ENCODE measurements at places on chromosomes 11 and 22.
A peak's percentile ranks its signal among the peaks of the same experiment; 100 is the strongest.

GRCh38 chr11:57306940-57307565 is 17.7 kb downstream of the TNKS1BP1 start:
- DNase-seq, result no peak

DNA sequence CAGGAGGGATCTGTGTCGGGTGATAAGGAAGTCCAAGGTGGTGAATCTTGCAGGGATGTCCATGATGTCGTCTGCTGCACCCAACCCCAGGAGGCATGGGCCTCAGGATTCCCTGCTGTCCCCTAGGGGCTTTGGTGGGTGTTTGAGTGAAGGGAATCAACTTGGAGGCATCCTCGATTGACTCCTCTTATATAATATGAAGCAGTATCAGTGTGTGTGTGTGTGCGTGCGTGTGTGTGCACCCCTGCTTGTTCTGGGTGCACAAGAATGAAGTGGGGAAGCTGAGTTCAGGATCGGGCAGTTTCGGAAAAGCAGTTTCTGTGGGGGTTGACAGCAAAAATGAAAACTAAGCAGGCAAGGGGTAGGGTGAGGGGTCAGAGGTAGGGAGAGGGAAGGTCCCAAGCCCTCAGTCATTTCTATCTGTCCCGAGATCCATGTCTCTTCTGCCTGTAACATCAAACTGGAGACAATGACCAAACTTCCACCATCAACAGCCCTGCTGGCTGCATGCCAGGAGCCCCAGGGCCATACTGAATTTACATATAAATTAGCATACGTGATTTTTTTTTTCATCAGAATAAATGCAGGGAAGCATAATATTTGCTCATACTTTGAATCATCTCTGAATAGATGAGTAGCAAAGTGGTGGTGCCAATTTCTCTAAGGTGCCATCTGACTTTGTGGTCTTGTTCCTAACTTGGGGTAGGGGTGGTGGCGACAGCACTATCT is 2.0 kb downstream of the NTM start:
- no peak for DNase-seq

- no peak for DNase-seq
Measured at GRCh38 chr11:9838961-9839360, 175.1 kb downstream of the SWAP70 start.

DNA sequence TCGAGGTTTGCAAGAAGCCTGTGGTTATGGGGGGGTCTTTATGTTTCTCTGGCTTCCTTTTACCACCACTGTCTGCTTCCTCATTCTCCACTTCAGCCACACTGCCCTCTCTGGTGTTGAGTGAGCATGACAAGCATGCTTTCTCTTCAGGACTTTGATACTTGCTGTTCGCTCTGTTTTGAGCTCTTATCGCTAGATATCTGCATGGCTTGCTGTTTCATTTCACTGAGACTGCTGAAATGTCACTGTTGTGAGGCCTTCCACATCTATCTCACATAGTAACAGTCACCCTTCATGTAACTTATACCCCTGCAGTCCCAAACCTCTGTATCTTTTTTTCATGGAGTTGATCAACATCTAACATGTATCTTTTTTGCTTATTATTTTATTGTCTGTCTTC is 59.8 kb downstream of the TMEM135 start:
- DNase-seq, result peak; percentile 58

DNA sequence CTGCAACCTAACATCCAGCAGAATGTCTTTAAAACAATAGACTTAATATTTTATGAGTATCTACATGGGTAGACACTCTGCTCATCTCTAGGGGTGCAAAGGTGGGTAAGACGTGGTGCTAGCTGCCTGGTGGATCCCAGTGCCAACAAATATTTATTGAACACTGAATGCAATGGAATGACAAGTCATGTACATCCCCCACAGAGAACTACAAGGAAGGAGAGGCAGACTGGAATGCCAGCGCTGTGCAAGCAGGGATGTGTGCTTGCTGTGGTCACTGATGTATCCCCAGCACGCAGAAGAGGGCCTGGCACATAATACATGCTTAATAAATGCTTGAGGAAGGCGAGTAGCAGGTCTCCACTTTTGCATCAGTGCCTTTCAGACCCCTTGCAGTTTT is 61.9 kb downstream of the CD6 start:
- DNase-seq, result no peak

- peak; percentile 22 for DNase-seq
Measured at GRCh38 chr22:19181786-19182471, 3.4 kb upstream of the SLC25A1 start.

- no peak for DNase-seq
Measured at GRCh38 chr11:120226242-120226641, 13.7 kb upstream of the POU2F3 start.

- DNase-seq, result no peak
Measured at GRCh38 chr22:17357688-17358087, 11.6 kb upstream of the CECR2 start.

DNA sequence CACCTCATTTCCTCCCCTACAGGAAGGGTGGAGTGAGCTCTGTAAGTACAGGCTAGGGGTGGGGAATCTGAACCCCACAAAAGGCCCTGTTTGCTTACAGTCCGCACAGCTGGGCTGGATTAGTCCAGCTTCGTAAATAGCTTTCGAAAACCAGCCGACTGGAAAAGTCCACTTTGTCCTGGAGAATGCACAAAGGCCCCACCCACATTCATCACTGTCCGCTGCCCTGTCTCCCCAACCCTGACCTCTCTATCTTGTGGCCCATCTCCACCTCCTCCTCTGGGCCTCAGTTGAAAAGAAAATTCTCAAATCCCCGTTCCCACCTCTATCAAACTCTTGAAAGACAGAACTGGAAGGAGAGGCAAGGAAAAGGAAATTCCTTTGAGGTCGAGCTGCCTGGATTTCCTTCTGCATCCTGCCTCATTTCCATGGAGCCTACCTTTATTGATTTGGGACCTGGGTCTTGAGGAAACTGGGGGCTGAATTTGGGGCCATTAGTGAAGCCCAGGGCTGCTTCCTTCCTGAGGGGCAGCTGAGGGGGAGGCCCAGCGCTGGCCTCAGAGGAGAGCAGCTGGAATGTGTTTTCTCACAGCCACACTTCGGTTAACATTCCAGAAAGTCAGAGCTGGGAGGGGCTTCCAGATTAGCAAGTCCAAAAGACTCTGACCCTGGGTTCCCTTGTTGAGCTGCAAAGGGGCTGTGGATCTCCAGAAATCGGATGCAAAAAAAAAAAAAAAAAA is 147.6 kb downstream of the FBXO7 start:
- DNase-seq, result no peak

DNA sequence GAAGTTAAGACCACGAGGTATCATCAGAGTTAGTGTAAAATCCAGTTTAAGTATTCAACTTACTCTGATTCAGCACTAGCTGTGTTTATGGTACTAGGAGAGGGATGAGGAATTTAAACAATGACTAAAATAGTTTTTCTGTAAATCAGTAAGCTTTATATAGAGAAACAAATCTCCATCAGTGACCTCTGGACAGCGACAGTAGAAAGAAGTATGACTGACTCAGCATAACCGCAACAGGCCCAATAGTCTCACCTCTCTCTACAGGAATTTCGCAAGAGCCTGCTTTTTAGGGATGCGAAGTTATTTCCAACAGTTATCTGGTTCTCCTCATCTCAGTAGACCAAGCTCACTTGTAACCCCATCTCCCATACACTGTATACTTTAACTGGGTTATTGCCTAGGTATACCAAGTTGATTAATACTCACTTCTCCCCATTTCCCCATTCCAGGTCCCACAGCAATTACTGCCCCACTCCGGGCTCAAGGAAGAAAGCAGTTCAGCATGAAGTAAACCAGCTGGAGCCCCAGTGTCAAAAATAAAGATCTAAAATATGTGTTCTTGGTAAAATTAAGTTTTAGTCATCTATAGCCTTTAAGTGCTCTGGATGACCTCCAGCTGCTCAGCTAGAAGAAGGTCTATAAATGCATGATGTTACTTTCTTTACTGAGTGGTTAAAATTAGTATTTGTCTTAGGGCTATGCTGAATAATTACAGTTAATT is 770.6 kb upstream of the CCDC90B start:
- no peak for DNase-seq

DNA sequence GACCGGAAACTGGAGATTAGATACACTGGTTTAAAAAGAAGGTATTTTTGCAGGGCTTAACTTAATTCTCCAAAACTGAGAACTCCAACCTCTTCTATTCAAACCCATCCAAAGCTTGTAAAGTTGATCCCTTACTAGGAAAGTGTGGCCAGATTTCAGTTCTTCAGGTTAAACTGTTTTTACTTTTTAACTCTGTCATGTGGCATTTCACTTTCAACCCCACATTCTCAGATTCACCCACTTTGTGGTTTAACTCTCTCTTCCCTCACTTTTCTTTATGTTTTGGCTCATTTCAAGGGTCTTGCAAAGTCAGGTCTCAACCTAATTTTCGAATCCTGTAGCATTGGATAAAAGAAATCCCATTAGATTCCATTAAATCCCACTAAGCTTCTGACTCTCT is 75.4 kb downstream of the MPPED2 start:
- peak; percentile 76 for DNase-seq

DNA sequence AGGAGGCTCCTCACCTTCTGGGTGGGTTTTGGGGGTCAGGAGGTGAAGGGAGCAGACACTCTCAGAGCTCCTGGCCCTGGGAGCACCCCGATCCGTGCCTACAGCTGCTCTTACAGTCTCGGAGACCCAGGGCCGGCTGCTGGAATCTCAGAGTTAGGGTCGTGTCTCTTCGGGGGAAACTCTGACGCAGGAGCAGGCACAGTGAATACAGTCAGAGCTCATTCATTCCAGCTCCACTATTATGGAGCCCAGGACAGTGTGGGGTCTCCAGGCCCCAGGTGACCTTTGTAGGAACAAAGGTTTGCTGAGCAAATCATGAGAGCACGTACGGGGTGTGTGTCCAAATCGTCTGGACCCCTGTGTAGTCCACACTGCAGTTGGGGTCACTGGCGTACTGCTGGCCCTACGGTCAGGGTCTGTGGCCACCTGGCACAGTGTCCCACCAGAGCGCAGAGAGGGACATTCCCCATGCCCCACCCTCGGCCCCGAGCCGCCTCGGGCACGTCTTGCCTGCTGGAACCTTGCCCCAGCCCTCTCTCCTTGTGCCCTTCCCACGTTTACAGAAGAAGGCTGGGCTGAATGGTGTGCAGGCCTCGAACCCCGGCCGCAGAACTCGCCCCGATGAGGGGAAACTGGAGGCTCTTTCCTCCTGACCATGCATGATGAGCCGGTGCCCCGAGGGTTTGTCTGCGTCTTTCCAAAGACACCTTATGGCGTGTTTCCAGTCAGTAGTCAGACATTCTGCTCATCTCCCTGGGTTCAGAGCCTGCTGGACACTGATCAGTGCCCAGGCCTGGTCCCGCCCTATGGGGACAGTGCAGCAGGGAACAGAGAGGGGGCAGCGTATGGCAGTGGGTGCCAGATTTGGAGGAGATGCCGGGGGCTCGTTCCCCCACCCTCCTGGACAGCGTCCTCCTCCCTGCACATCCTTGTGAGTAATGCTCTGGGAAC is 1166.6 kb downstream of the BRD1 start:
- DNase-seq, result no peak

DNA sequence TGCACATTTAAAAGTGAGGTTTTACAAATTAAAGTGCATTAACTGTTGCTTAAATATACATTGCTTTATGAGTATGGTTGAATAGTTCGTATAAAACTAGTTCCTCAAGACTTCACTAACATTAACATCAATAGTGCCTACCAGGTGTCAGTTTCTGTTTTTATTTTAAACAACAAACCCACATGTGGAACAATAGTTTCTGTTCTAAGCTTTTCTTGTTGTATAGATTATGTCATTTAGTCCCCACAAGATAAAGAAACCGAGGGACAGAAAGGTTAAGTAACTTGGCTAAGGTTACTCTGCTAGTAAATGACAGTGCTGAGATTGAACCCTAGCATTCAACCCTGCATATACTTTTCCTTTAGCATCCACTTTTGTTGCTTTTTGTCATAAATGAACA is 41.4 kb upstream of the ST14 start:
- no peak for DNase-seq

- no peak for DNase-seq
Measured at GRCh38 chr22:45469281-45470073, 33.2 kb upstream of the FBLN1 start.

DNA sequence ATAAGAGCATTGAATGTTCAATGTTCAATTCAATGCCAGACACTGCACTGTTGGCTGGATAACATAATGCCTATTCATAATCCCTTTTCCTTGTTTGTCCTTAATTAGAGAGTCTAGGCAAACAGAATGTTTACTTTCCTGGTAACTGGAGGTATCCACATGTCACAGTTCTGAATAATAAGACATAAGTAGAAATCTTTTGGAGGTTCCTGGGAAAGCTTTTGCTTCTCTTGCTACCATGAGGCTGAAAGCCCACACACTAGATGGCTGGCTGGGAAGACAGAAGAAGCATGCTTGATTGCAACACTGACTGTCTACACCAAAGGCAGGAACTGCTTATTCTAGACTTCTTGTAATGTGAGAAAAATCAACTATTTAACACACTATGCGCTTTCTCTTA is 79.5 kb downstream of the GAB2 start:
- no peak for DNase-seq

GRCh38 chr22:21672107-21672629 is 6.4 kb downstream of the PPIL2 start:
- DNase-seq, result no peak

GRCh38 chr11:31802990-31803812 is 7.9 kb downstream of the PAX6 start:
- peak; percentile 29 for DNase-seq

- DNase-seq, result no peak
Measured at GRCh38 chr11:30585892-30586250, 282 bp downstream of the MPPED2 start.

DNA sequence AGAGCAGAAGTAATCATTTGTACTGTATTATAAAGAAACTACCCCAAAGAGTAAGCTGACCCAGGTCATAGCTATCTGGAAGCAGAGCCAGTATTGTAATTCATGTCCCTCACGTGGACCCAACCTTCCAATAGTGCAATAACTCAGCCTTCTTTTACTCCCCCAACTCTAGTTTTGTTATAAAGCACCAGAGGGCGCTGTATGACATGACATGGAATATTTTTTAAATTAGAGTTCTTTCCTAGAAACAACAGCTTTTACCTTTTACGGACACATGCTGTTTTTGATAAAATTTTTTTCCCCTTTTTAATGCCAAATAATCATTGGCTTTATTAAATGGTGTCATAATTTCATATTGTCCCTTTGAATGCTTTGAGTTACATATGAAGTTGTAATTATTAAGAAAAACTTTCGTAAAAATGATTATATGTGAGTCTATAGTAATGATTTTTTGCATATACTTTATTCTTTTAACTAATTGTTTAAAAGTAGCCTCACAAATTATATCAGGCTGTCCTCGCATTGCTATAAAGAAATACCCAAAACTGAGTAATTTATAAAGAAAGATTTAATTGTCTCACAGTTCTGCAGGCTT is 76.9 kb downstream of the DKK3 start:
- peak; percentile 30 for DNase-seq

DNA sequence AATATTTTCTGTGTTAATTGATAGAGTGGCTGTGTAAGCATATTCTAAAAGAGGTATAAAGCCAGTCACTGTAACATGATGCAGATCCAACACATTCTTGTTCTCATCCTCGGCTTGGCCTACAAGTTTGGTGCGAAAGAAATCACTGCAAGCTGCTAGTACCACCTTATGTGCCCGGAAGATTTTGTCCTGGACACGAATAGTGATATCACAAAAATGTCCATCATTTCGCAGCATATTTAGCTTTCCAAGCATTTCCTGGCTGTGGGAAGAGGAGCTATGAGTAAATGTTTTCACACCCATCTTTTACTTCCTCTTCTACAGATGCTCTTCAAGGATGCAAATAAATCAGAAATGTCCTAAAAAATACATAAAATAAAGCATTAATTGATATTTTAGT is 53.1 kb downstream of the ZBTB44 start:
- no peak for DNase-seq

All from Jurkat, Clone E6-1 (cell line).